A673 (cell line): ENCODE measurements at places on chromosomes 6 and 20. TPM values are rescaled to one million over a fixed set of nuclear protein-coding genes. Genes with fewer than 3 reads are reported as not detected.
A peak's percentile ranks its signal among the peaks of the same experiment; 100 is the strongest.

OR2H2 gene
- not detected in 2 replicates for total RNA-seq

KHDC1L gene
- total RNA-seq, result not detected in 2 replicates

- no peak for DNase-seq
Measured at GRCh38 chr6:1890071-1890470, 280.4 kb downstream of the FOXC1 start.

- DNase-seq, result no peak
Measured at GRCh38 chr6:169986171-169986847, 234.9 kb downstream of the ERMARD start.

CD109 gene
- total RNA-seq, result 8.7 and 8.8 TPM in 2 replicates

DNA sequence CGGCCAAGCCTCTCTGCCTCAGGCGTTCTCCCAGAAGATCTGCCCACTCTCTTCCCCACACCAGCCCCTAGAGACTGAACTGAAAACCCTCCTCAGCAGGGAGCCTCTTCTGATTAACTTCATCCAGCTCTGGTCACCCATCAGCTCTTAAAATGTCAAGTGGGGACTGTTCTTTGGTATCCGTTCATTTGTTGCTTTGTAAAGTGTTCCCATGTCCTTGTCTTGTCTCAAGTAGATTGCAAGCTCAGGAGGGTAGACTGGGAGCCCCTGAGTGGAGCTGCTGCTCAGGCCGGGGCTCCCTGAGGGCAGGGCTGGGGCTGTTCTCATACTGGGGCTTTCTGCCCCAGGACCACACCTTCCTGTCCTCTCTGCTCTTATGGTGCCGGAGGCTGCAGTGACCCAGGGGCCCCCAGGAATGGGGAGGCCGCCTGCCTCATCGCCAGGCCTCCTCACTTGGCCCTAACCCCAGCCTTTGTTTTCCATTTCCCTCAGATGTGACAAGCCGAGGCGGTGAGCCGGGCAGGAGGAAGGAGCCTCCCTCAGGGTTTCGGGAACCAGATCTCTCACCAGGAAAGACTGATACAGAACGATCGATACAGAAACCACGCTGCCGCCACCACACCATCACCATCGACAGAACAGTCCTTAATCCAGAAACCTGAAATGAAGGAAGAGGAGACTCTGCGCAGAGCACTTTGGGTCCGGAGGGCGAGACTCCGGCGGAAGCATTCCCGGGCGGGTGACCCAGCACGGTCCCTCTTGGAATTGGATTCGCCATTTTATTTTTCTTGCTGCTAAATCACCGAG lies 14.2 kb downstream of the VEGFA start:
- DNase-seq, result no peak

GRCh38 chr6:85594197-85594930 lies 706 bp upstream of the SNX14 start:
- peak; percentile 45 for DNase-seq

PTCHD4 gene
- total RNA-seq, result 0.17 TPM in 1 of 2 replicates, not detected in the other

DNA sequence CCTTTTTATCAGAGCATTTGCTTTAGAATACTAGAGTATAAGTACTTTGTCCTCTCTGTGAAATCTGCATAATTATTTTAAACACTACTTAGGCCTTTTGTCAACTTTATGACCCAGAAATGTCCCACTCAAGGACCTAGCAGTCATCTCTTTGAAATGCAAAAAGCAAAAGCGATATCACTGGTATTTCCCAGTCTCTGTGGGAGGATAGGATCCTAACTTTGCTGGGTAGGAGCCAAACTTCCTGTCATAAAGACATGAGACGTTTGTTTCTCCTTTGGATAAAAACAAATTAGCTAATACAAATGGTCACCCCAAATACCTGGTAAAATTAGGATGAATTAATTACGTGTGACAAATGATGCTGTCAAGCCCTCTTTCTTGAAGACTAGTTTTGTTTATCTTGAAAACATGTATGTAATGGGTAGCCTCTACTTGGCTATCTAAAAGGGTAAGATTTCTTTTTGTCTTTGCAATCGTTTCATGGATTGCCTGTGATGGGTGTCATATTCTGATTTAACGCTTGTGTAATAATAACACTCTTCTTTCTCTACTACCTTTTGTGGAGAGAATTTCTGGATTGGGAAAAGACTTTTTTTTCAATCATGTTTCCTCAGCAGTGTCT lies 36.2 kb downstream of the DCDC2 start:
- peak; percentile 87 for DNase-seq

GRCh38 chr6:109291902-109292301 lies 90.4 kb downstream of the CD164 start:
- DNase-seq, result peak; percentile 21
